ENCODE measurements at places on chromosomes 16 and 17.

DNA sequence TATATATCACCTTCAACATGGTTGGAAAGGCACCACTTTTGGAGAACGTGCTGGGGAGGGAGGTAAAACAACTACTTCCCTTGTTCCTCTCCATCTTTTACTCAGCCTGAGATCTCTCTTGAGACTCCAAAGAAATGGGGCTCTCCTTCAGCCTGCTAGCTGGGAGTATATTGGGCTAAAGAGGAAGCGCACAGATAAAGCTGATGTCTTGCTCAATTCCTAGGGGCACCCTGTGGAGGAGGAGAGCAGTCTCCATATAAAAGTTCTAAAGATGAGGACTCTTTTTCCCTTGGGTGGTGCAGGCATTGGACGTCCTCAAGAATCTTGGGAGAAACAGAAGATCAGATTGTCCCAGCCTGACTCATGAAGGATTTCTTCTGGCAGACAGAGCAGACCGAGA, 4.6 kb upstream of the ETV4 start:
- DNase-seq: no peak

DNA sequence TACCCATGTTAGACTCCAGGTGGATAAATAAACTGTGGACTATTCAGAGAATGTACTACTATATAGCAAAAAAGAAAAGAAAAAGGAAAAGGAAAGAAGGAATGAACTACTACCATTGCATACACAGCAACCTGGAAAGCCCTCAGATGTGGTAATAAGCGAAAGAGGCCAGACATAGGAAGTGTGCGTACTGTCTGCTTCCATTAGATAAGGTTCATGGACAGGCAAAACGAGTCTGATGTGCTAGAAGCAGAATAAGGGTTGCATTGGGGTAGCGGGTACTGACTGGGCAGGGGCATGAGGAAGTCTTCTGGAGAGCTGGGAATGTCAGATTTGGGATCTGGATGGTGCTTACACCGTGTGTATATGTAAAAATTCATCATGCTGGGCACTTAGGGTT, 21.8 kb downstream of the CLEC16A start:
- DNase-seq: no peak

- DNase-seq: peak; percentile 83
Observed at GRCh38 chr17:60142872-60143499, 6.8 kb upstream of the CA4 start.

DNA sequence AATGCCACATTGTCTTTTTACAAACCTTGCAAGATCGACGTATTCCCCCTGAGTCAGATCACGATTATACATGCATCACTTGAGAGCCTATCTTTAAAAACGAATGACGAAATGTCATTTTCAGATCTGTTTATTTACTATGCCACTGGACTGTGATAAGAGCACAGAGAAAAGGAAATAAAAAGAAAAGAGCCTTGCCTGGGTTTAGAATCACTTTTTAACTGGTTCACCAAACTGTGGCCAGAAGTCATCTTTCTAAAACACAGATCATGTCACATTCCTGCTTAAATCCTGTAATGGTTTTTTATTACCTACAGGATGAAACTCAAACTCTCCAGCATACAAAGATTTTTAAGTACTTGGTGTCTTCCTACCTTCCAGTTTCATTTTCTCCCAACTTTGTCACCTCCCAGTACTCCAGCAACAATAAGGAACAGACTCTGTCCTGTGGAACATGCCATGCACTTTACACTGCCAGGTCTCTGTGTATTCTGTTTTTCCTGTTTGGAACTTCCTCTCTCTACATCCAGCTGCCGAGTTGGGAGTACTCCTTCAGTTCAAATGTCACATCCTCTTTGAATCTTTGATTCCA, 91.5 kb downstream of the SNX11 start:
- no peak for DNase-seq

DNA sequence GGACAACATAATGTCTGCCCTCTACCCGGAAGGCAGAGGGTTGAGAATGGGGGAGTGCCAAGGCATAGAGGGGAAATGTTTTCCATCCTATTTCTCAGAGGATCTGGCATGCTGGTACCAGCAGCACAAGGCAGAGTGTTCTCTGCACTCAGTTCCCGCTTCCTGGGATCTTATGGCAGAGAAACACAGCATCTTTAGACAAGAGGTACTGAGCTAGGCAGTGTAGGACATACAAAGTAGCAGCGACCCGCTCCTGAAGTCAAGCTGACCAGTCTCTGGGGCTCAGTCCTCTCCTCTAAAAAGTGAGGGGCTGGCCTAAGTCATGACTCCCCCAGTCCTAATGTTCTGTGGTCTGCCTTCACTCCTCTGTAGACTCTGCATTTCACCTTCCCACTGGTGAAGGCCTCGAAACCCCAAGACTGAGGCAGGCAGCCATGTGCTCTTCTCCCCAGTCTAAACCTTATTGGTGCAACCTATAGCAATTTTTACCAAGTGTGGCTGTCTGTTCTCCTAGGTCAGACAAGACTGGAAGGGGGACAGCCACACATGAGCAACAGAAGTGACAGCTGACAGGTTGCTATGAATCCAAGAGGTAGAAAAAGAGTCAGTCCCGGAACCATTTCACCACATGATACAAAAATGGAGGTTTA, 11.3 kb upstream of the TSPOAP1 start:
- DNase-seq: no peak

GRCh38 chr17:43559161-43559816, 13.1 kb upstream of the ETV4 start:
- no peak for DNase-seq

GRCh38 chr17:35788477-35789368, 6.7 kb downstream of the MMP28 start:
- DNase-seq: no peak

- DNase-seq: no peak
Observed at GRCh38 chr17:48046296-48046695, 1.9 kb upstream of the NFE2L1 start.

DNA sequence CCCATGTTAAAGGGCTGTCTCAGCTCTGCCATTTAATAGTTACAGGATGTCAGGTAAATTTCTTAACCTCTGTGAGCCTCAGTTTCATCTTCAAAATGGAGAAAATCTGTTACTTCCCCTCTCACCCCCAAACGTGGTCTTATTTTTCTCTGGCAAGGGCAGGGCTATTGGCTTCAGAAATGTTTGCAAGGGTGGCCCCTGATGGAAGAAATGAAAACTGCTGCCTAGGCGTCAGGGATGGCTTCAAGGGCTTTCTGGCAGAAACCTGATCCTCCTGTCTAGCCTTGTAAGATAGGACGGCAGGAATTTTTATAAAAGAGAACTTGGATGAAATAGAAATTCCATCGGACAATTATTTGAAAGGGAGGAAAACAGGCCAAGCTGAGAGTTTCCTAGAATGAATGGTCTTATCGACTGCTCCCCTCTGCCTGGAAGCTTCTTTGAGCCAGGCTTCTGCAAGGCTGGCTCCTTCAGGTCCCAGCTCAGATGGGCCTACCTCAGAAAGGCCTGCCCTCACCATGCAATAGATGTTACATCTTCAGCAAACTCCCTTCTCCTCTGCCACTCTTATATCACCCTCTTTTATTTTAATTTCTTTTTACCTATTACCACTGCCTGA, 43.0 kb upstream of the TANGO6 start:
- peak; percentile 41 for DNase-seq

DNA sequence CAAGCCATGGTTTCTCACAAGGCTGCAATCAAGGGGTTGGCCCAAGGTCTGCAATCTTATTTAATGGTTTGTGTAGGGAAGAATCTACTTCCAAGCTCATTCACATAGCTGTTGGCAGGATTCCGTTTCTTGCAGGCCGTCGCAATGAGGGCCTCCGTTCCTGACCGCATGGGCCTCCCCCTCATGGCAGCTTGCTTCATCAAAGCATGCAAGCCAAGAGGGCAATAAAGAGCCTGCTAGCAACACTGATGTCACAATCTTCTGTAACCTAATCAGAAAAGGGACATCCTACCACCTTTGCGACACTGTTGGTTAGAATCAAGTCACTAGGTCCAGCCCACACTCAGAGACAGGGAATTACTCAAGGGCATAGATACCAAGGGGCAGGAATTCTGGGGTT, 95.5 kb downstream of the CCT6B start:
- no peak for DNase-seq

GRCh38 chr17:57636985-57637665, 108.0 kb downstream of the CCDC182 start:
- no peak for DNase-seq

DNA sequence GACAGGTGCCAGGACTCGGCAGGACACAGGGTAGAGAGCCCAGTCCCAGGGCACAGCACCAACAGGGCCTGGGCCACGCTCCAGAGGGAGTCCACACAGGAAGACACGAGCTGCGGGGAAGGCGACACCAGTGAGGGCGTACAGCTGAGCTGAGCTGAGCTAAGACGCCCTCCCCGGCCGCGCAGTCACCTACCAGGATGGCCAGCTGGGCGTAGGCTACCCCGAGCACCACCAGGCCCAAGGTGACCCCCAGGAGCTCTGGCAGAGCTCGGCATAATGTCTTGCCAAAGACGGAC, 42.6 kb downstream of the TSC2 start:
- no peak for DNase-seq

DNA sequence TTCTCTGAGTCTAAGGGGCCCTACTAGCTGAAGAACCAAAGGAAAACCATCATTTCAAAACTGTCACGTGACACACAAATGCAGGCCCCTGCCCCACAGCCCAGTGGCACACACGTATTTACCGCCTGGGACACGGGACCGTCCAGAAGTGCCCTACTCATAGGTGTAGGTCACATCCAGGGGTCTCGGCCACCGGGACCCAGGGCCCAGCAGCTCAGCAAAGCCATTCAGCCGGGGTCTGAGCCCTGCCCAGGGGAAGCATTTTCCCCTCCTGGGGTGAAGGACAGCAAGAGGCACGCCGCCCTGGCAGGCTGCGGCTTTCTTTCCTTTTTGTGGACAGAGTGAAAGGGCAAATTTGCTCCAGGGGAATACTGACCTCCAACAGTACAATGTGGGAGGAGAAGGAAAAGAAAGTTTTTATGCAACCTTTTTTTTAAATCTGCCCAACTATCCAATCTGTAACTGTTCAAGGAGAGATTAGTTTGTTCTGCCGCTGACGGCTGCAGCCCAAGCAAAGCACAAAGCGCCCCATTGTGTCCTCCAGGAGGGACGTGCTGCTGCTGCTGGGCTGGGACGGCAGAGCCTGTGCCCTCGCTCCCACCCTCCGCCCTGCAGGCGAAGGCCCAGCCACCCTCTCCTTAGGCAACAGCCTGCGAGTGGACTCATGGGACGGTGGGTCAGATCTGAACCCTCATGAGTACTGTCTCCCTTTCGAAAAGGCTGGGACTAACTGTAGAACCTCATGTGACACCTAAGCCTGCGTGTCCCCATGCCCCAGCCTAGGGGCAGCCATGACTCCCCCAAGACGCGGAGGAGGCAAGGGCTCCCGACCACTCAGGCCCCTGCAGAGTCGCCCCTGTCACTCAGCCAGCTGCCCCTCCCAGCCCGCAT, 21.3 kb downstream of the SLC7A5 start:
- no peak for DNase-seq

DNA sequence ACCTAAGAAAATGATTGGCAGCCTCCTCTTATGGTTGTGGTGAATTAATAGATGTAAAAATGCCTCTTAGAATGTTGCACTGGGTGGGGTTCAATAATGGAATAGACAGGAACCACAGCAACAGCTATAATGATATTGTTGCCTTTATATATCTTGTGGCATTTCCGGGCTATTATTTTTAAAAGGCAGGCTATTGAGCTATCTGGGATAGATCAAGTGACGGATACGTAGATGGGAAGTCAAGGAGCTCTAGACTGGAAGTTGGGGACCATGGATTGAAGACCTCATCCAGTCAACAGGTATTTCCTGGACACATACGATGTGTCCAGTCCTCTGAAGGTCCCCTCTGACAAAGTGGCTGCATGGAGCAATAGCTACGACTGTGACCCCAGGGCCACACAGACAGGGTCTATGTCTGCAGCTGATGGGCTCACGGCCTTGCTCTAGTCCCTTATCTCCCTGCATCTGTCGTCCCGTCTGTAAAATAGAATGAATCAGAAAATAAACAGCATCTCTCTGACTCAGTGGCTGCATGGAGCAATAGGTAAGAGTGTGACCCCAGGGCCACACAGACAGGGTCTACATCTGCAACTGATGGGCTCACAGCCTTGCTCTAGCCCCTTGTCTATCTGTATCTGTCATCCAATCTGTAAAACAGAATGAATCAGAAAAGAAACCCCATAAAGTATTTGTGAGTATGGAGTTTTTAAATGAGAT, 117.7 kb upstream of the FOXF1 start:
- no peak for DNase-seq

GRCh38 chr16:50887500-50888298, 145.8 kb downstream of the CYLD start:
- no peak for DNase-seq

- DNase-seq: no peak
Observed at GRCh38 chr16:89019511-89019910, 42.5 kb upstream of the CBFA2T3 start.

DNA sequence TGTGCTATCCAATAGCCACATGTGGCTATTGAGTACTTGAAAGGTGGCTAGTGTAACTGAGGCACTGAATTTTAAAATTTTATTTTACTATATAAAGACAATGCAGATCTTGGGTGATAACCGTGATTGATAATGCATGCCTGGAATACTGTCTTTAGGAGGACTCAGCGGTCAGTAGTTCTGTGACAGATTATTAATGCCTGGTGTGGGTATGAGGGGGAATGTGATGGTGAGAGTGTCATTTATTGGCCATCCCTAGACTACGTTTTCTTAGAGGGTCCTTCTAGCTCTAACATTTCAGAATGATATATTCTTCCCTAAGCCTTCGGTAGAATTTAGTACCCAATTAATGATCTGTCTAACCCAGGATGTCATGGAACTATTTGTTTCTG, 157.6 kb downstream of the CPPED1 start:
- no peak for DNase-seq

DNA sequence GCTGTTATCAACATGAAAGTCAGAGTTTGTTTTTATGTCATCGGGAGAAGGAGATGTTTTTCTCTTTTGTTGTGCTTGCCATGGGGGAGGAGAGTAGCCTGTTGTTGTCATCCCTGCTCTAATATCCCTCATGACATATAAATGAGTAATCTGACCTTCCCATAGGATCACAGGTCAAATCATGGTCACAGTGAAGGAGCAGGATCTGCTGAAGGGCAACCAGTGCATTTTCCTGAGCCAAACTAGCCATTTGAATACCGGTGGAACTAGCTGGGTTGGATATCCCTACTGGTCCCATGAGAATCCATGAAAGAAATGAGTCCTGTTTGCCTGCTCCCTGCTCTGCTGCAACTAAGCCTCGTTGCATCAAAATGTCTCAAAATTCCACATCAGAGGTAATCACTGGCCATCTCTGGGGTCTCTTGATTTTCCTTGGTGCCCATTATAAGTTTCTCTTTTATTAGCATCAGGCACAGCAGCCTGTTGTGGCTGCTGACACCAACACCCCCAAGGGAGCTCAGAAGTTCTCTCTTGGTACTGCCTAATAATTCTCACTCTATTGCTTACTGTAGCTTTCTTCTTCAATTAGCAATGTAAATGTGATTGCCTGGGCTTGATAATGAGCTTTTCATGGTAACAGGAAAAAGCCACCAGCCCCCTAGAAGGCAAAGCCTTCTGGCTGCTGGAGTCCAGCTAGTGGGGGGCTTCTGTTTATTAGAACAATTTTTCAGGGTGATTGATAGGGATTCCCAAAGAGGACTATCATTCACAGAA, 211.4 kb upstream of the ERCC4 start:
- DNase-seq: no peak

GRCh38 chr16:54633943-54634362, 296.7 kb upstream of the IRX5 start:
- DNase-seq: no peak

Measured in activated naive CD4-positive, alpha-beta T cell treated with anti-CD3 and anti-CD28 coated beads, Interleukin-2, amount 50 U/mL, for 16 hours (primary cell).